ENCODE measurements at places on chromosomes 5 and 9. TPM values are rescaled to one million over a fixed set of nuclear protein-coding genes. Genes with fewer than 3 reads are reported as not detected.

DNA sequence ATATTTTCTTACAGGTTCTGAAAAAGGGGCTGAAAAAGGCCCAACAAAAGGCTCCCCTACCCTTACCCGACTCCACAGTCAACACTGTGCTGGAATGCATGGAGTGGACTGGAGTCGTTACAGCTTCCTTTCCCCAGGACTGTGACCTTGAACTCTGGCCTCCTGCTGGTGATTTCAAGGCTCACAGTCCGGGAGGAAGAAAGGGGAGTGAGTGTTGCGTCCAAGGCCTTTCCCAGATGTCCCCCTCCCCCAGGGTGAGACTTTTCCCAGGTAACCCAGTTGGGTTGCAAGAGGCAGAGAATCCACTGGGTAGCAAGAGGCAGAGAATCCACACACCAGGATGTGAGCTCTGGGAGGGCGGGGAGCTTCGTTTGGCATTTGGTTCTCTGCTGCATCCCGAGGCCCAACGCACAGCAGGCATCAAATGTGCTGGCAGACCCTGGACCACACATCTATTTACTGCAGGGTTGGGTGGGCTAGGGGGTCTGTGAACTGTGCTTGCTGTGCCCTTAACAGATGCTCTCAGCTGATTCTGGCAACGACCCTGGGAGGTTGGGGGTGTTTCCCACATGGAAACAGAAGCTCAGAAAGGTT is 37.5 kb downstream of the FABP6 start:
- no peak overlapping the region for H3K4me3 ChIP-seq
- peak; percentile 44 for DNase-seq
- no peak overlapping the region for H3K27ac ChIP-seq
- H3K36me3 ChIP-seq, result no peaks in the 10 kb centered on the region

DNA sequence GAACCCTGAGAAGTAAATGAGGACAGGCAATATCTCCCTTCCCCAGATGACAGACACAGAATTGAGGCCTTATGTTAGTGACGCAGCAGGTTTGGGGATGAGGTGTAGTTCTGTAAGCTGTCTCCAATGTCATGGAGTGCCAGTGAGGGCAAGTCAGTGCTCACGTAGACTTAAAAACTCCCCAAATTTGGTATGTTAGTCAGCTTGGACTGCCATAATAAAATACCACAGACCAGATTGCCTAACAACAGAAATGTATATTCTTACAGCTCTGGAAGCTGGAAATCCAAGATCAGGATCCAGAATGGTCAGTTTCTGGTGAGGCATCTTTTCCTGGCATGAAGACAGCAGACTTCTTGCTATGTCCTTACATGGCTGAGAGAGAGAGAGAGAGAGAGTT is 14.9 kb downstream of the FOXI1 start:
- H3K4me1 ChIP-seq, result no peaks in the 10 kb centered on the region
- no peak overlapping the region for H3K27ac ChIP-seq
- DNase-seq, result no peak

- H3K36me3 ChIP-seq, result no peaks in the 10 kb centered on the region
- no peaks in the 10 kb centered on the region for H3K27me3 ChIP-seq
These were observed 1371.0 kb upstream of the DMAC1 start for GRCh38 chr9:9170439-9171134.

The IL9 gene
- not detected for polyA plus RNA-seq

The EQTN gene
- polyA plus RNA-seq, result 0.30 TPM

The FAXDC2 gene
- polyA plus RNA-seq, result 13.2 TPM

DNA sequence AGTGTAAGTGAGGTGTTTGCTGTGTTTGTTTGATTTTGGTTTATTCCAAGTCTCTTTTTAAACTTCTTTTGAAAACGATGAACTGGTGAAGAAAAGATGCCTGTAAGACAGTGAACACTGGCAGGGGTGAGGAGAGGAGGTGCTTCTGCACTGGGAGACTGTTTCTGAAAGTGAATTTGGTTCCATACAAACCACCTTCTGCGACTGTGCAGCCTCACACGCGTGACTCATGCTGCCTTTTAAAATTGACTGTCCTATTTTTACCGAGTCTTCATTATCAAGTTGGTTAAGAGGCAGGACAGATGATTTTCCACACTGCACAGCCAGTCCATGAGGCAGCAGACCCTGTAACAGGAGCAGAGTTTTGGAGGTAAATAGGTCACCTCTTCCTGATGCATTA is 340.6 kb downstream of the MTRR start:
- no peaks in the 10 kb centered on the region for H3K36me3 ChIP-seq
- no peak for DNase-seq
- no peak overlapping the region for H3K27ac ChIP-seq
- H3K4me3 ChIP-seq, result no peak overlapping the region
- no peaks in the 10 kb centered on the region for H3K4me1 ChIP-seq

GRCh38 chr5:592158-592557 is 20.0 kb upstream of the CEP72 start:
- H3K36me3 ChIP-seq, result no peaks in the 10 kb centered on the region
- H3K4me3 ChIP-seq, result no peak overlapping the region
- no peaks in the 10 kb centered on the region for H3K4me1 ChIP-seq
- no peak overlapping the region for H3K27ac ChIP-seq
- H3K27me3 ChIP-seq, result no peaks in the 10 kb centered on the region

DNA sequence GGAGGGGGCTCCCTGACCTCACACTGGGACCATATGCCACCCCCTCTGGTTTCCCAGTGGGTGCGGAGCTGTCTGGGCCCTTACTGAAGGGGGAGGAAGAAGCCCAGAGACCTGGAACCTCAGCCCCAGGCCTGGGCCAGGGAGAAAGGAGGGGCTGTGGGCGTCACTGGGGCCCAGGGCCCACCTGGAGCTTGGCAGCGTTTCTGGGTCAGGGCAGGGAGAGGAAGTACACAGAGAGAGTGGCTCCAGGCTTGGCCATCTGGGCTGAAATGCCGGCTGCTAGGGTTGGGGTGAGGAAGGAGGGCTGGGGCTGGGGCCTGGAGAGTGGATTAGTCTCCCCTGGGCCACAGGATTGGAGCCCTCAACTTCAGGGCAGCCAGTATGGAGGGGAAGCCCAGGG is 6.4 kb upstream of the DAB2IP start:
- H3K27ac ChIP-seq, result no peak overlapping the region
- no peaks in the 10 kb centered on the region for H3K27me3 ChIP-seq
- H3K4me1 ChIP-seq, result peaks cover 32% of the 10 kb centered on the region
- no peaks in the 10 kb centered on the region for H3K36me3 ChIP-seq

The DNAJA1 gene
- polyA plus RNA-seq, result 62.0 TPM

Measured in small intestine (tissue), 16 donors.